ENCODE measurements at places on chromosomes 5 and 9.

- DNase-seq: no peak
Observed at GRCh38 chr5:28012538-28012937, 974.2 kb upstream of the CDH9 start.

DNA sequence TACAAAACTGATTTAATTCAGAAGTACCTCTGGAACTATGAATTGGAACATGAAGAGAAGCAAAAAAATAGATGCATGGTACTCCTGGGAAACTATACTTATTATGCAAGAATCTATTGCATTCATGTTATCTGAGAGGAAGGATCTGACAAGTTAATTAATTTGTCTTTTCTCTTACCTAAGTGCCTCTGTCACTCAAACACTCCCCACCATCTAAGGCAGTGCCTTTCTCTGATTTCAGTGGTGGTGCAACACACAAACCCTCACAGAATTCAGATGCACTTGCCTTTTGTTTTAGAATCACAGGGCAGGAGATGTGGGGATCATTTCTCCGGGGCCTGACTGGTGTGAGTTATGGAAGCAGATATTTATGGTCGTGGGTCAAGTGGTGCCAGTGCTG, 52.5 kb upstream of the C9orf72 start:
- DNase-seq: no peak

DNA sequence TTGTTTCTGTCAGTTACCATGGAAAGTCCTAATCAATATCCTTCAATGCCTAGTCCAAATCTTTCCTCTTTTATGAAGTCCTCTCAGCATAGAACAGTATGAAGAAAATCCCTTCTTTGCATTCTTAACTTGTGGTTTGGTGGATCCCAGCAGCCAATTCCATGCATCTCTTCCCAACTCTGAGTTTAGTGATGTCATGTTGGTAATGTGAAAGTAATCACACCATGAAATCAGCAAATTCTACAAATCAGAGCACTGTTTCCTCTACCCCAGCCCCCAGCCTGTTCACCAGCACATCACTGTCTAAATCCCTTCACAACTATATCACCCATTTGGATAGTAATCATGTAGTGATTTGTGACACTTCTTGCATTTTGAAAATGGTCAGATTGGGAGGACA, 4.7 kb upstream of the C1QTNF2 start:
- DNase-seq: peak; percentile 28

GRCh38 chr5:87156631-87157030, 111.1 kb upstream of the RASA1 start:
- no peak for DNase-seq

GRCh38 chr5:117189784-117190183, 615.2 kb upstream of the SEMA6A start:
- no peak for DNase-seq

DNA sequence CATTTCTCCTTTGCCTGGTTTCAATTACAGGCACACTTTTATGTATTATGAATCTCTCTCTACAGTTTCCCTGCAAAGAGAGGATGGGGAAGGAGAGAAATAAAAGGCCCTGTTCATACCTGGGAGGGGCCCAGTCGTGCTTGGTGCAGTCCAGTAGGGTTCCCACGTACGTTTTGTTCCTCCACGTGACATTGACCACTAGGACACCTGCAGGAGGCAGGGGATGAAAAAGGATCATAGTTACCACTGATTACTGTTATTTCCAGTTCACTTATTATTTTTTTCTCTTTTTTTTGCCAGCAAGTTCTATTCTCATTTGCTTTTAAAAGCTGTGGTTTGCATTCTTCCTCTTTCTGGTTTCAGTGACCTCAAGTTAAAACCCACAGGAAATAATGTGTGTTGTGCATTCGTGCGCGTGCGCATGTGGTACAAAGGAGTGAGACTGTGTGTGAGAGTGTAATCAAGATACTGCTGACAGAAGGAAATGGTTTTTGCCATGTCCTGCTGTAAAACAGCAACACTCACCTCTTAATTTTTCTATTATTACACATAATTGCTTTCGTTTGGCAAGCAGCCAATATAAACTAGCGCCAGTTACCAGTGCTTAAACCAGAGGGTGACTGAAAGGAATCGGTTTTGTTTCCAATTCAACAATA, 96.8 kb downstream of the ZNF608 start:
- peak; percentile 84 for DNase-seq

GRCh38 chr5:61519728-61520277, 187.7 kb downstream of the ZSWIM6 start:
- no peak for DNase-seq

DNA sequence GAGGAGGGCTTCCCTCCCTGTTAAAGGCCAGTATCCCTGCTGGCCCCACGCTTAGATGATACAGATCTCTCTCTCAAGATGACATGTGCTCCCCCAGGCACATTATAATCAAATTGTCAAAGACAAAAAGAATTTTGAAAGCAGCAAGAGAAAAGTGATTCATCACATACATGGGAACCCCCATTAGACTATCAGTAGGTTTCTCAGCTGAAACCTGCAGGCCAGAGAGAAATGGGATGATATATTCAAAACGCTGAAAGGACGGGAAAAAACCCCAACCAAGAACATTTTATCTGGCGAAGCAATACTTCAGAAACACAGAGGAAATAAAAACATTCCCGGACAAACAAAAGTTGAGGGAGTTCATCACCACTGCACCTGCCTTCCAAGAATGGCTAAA, 78.7 kb downstream of the CAMSAP1 start:
- DNase-seq: no peak

GRCh38 chr9:569296-569695, 272.2 kb upstream of the DMRT1 start:
- DNase-seq: no peak

GRCh38 chr5:102853680-102854079, 98.6 kb downstream of the PAM start:
- no peak for DNase-seq

- DNase-seq: no peak
Observed at GRCh38 chr5:33275391-33275790, 165.4 kb upstream of the TARS1 start.

GRCh38 chr9:17962747-17963146, 383.9 kb downstream of the SH3GL2 start:
- DNase-seq: no peak

Measured in AG04449 (cell line).